GM04504 (cell line): ENCODE measurements at places on chromosomes 12 and 14.

DNA sequence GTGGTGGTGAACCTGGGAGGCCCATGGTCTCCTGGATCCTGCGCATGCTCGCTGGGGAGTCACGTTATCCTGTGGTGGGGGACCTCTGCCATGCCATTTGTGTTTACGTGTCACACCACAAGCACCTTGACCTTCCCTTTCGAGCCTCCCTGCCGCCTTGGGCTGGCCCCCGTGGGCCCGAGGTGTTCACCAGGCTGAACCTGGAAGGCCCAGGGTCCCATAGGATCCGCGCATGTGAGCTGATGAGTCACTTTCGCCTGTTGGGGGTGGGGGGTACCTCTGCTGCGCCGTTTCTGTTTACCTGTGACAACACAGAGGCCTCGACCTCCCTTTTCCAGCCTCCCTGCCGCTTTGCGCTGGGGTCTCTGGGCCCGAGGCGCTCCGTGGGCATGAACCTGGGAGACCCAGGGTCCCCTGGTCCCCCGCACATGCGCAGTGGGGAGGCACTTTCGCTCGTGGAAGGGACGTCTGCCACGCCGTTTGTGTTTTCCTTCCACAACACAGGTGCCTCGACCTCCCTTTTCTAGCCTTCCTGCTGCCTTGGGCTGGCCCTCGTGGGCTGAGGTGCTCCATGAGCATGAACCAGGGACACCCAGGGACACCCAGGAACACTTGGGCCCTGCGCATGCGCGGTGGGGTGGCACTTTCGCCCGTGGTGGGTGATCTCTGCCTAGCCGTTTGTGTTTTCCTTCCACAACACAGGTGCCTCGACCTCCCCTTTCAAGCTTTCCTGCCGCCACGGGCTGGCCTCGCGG lies 334.1 kb downstream of the ALG10 start:
- DNase-seq: no peak

DNA sequence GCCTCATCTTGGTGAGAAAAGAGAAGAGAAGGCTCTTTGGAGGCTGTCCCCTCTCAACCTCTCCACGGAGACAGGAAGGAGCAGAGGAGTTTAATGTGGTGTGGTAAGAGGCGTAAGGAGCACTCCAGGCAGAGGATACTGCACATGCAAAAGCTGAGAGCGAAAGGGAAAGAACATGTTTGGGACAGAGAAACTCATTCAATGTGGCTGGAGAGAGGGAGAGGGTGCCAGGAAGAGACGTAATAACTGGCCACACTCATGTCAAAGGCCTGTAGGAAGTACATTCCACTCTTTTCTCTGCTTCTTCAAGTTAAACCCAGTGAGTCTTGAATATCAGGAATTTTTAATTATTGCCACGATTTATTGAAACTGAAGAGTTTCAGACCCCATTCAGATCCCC lies 12.0 kb downstream of the VDR start:
- DNase-seq: no peak

GRCh38 chr12:107702106-107702505 lies 16.5 kb downstream of the PWP1 start:
- no peak for DNase-seq

DNA sequence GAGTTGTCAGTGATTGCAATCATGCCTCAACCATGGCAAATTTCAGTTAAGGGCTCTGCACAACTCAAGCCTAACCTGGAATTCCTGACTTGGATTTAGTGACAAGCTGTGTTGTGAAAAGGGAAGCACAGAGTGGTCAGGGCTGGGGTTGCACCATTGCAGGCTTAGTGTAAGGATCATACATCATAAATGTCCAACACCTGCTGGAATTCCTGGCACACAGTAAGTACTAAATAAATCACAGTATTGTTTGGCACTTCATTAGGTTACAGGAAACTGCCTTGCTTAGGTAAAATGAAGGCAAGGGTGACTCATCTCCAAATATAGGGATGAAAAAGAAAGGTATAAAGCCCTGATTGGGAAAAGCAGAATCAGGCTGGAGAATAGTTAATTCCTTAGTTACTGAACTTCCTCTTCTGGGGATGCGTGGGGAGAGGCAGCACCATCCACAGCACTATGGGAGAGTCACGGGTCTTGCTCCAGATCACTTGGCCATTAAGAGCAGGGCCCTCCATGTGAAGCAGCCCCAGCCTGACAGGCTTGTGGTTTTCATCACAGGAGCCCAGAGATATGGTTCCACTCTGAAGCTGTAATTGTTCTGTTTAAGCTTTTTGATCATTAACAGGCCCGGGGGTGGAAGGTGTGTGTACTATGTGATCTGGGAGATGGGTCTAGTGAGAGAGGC lies 39.7 kb downstream of the SLC8A3 start:
- no peak for DNase-seq

GRCh38 chr12:41683023-41683422 lies 461.7 kb downstream of the GXYLT1 start:
- DNase-seq: no peak

- DNase-seq: no peak
Observed at GRCh38 chr12:12520273-12520672, 42.4 kb downstream of the DUSP16 start.
